Iris pigment epithelial cell (primary cell): ENCODE measurements at places on chromosomes 4 and X.

- no peak for DNase-seq
Observed at GRCh38 chr4:166493924-166494345, 620.9 kb downstream of the TLL1 start.

DNA sequence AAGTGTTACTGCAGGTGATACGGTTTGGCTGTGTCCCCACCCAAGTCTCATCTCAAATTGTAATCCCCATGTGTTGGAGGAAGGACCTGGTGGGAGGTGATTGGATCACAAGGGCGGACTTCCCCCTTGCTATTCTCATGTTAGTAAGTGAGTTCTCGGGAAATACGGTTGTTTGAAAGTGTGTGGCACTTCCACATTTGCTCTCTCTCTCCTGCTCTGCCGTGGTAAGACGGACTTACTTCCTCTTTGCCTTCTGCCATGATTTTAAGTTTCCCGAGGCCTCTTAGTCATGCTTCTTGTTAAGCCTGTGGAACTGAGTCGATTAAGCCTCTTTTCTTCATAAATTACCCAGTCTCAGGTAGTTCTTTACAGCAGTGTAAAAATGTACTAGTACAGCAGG is 65.2 kb upstream of the SLC7A11 start:
- DNase-seq = no peak

DNA sequence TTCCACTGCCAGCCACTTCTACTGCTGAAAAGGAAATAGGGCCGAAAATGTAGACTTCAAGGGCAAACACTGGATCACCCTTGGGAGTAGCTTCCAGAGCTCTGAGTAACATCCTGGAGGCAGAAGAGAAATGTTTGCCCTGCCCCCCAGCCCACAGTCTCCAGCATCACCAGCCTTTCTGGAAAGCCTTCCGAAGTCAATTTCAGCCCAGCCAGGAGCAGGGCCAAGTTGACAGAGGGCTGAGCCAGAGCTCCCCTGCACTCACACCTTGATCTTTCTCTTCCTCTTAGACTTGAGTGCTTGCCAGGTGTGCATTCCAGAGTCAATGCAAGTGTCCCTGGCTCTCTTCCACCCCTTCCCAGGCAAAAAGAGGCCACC is 35.2 kb downstream of the SLC25A5 start:
- peak; percentile 79 for DNase-seq

DNA sequence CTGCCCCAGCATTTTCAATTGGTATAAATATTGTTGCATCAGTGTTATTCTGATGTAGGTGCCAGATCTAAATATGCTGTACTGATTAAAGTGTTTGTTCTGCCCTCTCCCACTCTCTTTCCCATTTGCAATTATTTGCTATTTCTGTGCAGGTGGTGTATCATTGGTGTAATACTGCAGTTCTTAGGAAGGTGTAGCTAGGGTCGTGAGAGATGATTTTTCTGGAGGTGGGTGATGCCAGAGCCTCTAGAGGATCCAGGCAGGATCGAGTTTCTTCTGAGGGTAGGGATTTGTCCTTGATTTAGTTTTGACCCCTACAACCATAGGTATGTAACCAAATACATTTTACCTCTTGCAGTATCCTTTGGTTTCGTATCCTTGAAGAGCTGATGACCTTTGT is 1.9 kb downstream of the SMAD1 start:
- DNase-seq = no peak

- no peak for DNase-seq
Observed at GRCh38 chrX:132258509-132258908, 39.3 kb upstream of the RAP2C start.

- no peak for DNase-seq
Observed at GRCh38 chr4:81412946-81413495, 58.7 kb downstream of the RASGEF1B start.

DNA sequence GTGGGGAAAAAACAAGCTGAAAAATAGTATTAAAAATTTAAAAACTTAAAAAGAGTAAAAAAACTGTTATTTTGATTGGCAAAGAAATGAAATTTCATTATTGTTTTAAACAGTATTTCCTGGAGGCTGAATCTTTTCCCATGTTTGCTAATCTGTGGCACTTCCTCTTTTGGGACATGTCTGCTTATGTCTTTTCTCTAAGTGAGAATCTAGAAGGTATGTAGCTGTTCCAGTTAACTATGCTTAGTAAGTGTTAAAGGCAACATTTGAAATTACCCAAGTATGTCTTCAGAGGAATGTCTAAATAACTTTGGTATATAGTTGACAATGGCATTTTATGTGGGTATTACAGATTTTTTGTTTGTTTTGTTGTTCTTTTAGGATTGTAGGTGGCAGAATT is 81.6 kb upstream of the TBC1D9 start:
- no peak for DNase-seq
